Inflammatory macrophage (primary cell): ENCODE measurements at places on chromosomes 6 and 20.
A peak's percentile ranks its signal among the peaks of the same experiment; 100 is the strongest.

GRCh38 chr6:87029711-87030314, 65.1 kb downstream of the CGA start:
- peak; percentile 2 for DNase-seq

- DNase-seq: no peak
These were observed 253.3 kb downstream of the ERMARD start for GRCh38 chr6:170004585-170005210.

GRCh38 chr6:45574885-45575284, 197.2 kb upstream of the SUPT3H start:
- DNase-seq: no peak

- DNase-seq: no peak
These were observed 38.1 kb upstream of the UTRN start for GRCh38 chr6:144246988-144247387.

- no peak for DNase-seq
These were observed 37.0 kb downstream of the RANBP9 start for GRCh38 chr6:13674533-13675190.

DNA sequence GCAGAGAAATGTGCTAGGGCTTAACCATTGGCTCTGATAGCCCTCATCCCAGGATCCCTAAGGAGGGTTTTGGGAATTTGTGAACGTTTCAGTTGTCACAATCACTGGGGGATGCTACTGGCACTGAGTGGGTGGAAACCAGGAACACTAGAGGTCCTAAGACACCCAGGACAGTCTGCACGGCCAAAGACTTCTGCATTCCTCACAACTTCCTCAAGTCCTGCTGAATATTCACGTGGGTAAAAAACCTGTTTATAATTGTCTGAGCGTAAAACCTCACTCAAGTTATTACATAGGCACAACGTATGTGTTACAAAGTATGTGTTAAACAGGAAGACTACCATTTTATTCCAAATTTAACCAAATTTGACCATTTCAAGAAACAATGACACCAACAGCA, 52.4 kb downstream of the GMDS start:
- DNase-seq: peak; percentile 73

GRCh38 chr6:3710403-3710802, 41.1 kb downstream of the PXDC1 start:
- DNase-seq: no peak

DNA sequence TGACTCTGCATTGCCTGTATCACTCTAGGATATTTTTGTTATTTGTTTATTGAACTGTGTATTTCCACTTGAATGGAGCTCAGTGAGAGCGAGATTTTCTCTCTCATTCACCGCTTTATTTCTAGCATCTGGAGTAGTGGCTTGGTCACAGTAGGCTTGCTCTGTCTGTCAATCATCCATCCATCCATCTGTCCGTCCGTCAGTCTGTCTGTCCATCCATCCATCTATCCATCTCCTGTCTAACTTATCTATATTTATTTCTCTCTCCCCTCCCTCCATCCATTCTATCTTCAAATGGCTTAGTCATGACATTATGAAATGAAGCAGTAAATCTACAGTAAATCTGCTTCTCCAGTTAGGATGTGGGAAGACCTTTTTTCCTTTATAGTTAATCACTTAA, 94.6 kb downstream of the TIAM2 start:
- no peak for DNase-seq

DNA sequence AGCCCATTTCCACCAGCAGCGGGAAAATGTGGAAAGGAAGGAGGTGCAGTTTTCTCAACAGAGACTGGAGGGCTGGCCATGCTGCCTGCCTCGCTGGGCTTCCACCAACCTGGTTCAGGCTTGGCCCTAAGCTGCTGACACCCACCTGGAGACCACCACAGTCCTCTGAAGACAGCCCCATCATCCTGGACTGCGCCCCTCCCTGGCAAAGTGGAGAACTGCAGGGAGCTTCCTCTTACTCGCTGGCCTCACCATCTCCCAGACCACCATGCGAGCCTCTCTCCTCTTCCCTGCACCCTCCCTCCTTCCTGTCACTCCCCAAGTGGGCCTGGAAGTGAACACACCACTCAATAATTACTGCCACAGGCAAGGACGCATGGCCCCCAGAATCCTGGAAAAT, 71.5 kb downstream of the PSMG4 start:
- DNase-seq: no peak

DNA sequence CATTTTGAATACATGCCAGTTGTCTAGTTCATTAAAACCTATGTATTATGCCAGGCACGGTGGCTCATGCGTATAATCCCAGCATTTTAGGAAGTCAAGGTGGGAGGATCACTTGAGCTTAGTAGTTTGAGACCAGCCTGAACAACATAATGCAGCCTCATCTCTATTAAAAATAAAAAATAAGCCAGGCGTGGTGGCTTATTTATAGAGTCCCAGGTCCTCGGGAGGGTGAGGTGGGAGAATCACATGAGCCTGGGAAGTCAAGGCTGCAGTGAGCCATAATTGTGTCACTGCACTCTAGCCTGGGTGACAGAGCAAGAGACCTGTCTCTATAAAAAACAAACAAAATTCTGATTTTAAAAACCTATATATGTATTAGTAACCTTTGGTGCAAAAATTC, 27.5 kb downstream of the ORC3 start:
- DNase-seq: no peak

GRCh38 chr20:63568170-63568981, 5.7 kb downstream of the HELZ2 start:
- no peak for DNase-seq

- no peak for DNase-seq
These were observed 26.6 kb downstream of the FOXC1 start for GRCh38 chr6:1636272-1636825.

DNA sequence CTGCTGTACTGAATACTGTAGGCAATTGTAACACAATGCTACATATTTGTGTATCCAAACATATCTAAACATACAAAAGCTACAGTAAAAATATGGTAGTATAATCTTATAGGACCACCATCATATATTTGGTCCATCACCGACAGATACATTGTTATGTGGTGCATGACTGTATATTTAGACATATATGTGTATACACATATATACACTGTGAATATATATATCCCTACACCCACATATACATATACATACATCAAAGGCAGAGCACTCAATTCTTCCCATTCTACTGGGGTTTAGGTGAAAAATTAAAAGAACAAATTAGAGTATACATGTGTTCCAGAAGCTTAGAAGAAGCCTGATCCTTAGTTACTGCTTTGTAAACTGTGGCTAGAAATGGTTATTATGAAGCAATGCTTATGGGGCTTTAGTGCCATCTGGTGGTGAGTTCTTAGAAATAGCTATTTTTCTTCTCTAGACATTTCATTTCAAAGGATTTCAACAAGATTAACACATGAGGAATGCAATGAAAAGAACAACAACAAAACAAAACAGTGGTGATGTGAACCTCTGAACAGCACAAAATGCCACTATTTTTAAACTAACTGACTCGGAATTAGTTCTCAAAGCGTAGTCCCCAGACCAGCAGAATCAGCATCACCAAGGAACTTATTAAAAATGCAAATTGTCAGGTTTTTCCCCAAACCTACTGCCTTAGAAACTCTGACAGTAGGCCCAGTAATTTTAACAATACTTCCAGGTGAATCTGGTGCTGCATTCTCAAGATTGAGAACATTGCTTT, 38.0 kb downstream of the PKHD1 start:
- DNase-seq: peak; percentile 27

- no peak for DNase-seq
These were observed 663.6 kb downstream of the RNF144B start for GRCh38 chr6:19050765-19051164.

- peak; percentile 97 for DNase-seq
These were observed 17.4 kb downstream of the MYLK4 start for GRCh38 chr6:2733324-2733723.

DNA sequence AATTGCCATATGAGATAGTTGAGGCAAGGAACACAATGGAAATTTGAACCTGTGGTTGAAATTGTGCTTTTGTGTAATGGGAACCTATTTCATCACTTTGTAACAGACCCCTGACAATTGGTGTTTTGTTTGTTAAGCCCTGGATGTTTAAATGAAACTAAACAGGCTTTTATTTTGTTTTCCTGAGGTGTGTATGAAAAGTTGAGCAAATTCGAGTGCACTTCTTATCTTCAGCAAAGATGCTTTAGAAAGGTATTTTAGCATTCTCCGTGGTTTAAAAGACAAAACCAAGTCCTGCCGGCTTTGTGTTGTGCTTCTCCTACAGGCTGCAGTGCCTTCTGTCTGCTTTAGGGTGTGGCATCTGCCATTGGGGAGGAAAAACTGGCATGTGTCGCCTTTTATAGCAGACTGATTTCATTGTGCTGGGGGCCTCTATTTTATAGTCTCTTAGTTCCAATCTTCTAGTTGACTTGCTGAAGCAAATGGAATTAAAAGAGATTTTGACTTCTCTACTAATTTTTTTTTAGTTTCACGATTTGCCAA, 2.2 kb upstream of the ARID1B start:
- DNase-seq: no peak

DNA sequence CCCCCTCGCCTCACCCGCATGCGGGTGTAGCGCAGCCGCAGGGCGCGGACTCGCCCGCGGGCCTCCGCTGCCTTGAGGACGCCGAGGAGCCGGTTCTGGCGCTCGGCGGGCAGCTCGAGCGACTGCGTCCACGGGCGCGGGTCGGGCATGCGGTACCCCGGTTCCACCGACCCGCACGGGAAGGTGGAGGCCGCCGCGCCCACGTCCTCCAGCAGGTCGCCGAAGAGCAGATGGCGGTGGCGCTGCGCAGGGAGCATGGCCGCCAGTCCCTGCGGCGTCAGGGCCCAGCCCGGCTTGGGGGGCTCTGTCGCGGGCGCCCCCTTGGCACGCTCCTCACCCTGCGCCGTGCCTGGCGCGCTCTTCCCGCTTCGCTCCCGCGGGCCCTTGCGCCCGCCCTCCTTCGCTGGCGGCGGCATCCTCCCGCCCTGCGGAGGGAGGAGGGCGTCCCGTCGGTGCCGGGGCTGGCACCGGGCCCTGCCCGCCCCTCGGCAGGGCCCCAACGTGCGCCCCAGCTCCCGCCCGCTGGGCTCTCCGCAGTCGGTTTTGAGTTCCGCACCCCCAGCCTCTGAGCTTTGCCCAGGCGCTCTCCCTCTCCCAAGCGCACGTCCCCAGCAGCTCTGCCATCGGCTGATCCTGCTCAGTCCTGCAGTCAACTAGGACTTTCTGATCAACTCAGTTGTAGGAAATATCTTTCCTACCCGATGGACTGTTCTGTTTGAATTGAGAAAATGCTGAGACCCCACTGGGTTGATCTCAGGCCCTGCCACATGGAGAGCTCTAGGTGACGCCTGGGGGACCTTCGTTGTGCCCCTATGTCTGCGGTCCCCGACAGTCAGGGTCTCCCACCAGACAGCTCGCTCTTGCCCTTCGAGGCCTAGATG, at the start of gene LKAAEAR1:
TSS of gene LKAAEAR1 (minus strand) at position 595 of the 881 bp plus-strand sequence. CDS start at position 416, 179 bp downstream.
- DNase-seq: no peak

DNA sequence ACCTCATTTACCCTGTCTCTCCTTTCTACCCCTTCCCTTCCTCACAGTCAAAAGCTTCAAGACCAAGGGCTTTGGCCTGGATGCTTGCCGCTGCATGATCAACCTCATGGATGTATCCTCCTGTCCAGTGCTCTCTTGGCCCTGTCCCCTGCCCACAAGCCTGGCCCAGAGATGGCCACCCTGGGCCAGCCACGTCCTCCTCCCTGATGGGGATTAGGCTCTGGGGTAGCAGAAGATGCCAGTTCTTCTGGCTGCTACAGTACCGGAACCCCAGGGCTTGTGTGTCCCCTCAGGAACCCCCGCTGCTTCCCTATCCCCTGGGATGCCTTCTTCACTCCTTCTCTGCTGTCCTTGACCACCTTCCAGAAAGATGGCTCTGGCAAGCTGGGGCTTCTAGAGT, 22.3 kb downstream of the CAPN11 start:
- no peak for DNase-seq

- no peak for DNase-seq
These were observed 24.1 kb downstream of the SCP2D1 start for GRCh38 chr20:18837718-18838117.
